ENCODE measurements at places on chromosomes 5 and 9.
A peak's percentile ranks its signal among the peaks of the same experiment; 100 is the strongest.

DNA sequence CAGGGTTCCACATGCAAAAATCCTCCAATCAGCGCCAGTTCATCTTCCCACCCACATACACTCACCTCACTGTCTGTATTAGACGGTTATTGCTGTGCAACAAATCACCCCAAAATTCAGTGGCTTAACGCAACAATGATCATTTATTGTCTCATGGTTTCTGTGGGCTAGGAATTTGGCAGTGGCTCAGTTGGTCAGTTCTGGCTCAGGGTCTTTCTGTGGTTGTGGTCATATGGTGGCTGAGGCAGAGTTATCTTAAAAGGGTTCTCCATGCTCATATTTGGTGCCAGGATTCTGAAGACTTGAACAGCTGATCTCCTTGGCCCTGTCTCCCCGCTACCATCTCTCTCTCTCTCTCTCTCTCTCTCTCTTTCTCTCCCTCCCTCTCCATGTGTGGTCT is 12.9 kb downstream of the ZNF618 start:
- no peak for DNase-seq

- no peak for DNase-seq
Observed at GRCh38 chr5:10652606-10653005, 88.7 kb downstream of the ANKRD33B start.

- DNase-seq = no peak
Observed at GRCh38 chr9:35158501-35159280, 3.1 kb upstream of the UNC13B start.

GRCh38 chr5:37799865-37800421 is 39.9 kb downstream of the GDNF start:
- DNase-seq = no peak

DNA sequence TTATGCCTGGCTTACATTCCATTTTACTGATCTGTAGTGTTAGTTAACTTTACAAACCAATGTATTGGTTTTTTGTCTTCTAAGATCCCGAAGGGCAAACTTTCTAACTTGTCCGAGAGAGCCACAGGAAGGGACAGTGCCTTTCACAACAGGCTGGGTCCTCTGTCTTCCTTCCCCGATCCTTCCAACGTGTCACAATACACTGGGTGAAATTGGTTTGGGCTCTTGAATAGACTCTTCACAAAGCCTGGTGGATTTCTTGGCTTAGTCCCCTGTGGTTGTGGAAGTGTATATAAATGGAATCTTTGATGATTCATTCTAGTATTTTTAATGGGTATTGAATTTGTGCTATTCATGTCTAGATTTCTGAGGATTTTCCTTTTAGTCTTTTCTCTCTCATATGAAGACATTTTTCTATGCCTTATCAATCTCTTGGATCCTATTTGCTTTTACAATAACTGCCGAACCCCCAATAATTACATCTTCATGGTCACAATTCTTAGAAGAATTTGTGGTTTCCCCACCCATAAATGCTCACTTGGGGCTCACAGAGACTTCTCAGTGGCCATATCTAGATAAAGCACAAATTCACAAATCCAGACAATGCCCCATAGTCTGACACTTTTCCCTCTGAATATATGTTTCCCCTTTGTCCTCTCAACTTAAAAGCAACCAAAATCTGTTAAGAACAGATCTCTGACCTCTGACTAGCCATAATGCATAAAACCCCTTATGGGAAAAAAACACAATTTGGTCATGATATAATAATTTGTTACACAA is 107.7 kb downstream of the MTRR start:
- no peak for DNase-seq

GRCh38 chr5:151820271-151820670 is 48.5 kb downstream of the G3BP1 start:
- DNase-seq = no peak

DNA sequence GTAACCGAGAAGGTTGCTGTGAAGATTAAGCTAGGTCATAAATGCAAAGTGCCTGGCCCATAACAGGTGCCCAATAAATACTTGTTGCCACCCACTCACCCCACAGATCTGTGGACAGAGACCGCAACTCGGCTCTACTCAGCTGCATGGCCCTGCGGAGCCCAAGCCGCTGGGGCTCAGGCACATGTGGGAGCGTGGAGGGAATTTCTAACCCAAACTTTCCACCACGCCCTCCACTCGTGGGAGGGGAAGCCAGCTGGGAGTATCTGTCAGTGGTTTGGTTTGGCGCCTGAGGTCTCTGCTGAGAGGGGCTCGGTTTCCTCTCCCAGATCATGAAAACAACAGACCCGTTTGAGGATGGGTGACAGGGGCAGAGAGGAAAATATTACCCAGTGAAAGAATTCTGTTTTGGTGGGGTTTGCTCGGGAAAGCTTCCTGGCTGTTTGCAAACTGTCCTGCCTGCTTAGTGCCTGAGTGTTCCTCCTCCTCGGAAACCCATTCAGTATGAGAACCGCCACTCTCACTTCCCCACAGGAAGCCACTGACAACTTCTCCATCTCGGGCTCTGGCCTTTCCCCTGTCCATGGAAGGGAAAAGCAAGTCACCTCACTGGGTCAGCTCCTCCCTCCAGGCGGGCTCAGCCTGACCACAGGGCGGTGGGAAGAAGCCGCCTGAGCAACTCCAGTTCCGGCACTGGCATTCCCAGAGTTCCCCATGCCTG is 60.1 kb downstream of the RGS3 start:
- peak; percentile 53 for DNase-seq

DNA sequence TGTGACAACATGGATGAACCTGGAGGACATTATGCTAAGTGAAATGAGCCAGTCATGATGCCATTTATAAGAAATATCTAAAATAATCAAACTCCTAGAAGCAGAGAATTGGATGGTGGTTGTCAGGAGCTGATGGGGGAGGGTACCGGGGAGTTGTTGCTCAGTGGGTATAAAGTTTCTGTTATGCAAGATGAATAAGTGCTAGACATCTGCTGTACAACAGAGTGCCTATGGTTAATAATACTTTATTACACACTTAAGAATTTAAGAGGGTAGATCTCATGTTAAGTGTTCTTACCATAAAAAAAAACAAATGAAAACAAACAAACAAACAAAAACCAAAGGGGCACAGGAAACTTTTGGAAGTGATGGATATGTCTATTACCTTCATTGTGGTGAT is 13.0 kb upstream of the CCDC69 start:
- no peak for DNase-seq

- DNase-seq = no peak
Observed at GRCh38 chr9:34615132-34615531, 3.2 kb upstream of the RPP25L start.

DNA sequence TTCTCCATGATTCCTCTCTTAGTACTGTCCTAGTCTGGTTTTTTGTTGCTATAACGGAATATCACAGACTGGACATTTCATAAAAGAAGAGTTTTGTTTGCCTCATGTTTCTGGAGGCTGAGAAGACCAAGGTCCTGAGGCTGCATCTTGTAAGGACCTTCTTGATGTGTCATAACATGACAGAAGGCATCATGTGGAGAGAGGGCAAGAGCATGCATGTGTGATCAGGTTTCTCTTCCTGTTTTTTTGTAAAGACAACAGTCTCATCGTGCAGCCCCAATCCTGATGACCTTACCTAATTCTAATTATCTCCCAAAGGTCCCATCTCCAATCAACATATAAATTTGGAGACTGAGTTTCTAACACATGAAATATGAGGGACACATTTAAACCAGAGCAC is 108.4 kb downstream of the MSX2 start:
- DNase-seq = no peak

- no peak for DNase-seq
Observed at GRCh38 chr9:30673132-30673531, 1711.3 kb upstream of the ACO1 start.

GRCh38 chr9:10899509-10899908 is 286.7 kb upstream of the PTPRD start:
- DNase-seq = no peak

- DNase-seq = no peak
Observed at GRCh38 chr5:64874753-64875152, 106.0 kb downstream of the CWC27 start.

DNA sequence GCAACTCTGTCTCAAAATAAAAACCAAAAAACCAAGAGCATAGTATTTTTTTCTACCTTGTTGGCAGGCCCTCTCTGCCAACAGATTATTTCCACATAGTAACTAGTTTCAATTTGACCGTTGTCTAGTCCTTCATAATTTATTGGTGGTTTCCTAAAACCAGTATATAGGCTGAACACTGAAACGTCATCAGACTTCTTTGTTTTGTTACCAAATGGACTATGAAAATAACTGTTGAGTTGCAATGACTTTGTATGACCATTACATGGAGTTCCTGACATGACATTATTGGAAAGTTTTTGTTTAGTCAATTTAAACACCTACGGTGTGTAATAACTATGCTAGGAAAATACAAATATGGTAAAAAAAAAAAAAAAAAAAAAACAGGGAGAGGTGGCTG is 1.7 kb downstream of the AGGF1 start:
- DNase-seq = no peak

DNA sequence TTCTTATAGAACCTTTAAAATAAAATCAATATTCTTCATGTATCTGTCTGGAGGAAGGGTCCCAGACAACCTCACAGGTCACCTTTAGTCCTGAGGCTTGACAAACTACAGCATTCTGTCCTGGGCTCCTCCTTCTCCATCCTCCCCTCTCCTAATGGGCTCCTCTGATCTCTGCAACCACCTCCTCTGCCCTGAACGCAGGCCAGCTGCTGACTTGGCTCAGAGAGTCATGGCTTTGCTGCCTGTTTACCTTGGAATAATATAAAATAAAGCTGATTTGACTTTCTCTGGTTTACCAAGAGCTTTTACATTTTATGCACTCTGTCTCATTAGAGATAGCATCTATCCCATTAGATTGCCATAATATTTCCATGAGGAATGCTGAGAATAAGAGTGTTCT is 159.4 kb downstream of the SEMA6A start:
- no peak for DNase-seq

DNA sequence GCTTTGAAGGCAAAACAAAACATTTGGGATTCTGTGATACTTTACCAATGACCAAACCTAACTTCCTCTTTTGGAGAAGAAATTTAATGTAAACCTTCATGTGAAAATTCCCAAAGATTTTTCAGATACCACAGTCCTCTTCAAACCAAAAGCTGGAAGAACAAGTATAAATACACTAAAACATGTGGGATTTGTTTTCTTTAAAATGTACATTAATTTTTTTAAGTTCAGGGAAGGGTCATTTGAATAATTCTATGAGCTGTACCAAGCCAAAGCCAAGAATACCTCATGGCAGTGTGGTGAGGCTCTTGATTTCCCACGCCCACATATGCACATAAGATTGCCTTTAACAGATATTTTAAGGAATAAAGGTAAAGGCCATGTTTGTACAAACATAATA is 28.4 kb upstream of the ITGA1 start:
- no peak for DNase-seq

GRCh38 chr5:55456216-55456895 is 78.4 kb downstream of the PLPP1 start:
- DNase-seq = no peak

DNA sequence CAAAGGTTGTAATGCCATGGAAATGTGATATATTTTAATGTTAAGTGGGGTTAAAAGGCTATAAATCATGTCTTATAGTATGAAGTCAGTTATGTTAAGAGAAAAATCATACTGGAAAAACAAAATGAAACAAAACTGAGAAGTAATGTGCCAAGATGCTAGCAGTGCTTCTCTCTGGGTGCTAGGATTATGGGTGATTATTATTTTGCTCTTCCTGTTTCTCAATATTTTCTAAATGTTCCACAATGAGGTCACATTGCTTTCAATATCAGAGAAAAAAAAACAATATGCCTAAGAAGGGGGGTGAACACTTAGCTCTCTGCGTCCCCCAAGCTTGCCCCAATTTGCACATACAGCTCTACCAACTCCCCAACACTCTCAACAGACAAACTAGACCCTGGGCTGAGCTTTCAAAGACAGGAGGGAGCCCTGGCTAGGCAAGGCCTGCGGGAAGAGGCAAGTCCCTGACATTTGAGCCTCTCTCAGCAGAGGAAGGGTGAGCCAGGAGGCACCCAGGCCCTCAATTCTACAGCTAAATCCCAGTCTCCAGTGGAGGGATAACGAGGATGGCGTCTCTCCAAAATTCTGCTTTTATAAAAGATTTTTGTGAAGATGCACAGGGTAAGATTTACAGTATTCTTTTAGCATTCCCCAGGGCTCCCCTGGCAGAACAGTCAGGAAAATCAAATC is 24.4 kb downstream of the WHRN start:
- no peak for DNase-seq

DNA sequence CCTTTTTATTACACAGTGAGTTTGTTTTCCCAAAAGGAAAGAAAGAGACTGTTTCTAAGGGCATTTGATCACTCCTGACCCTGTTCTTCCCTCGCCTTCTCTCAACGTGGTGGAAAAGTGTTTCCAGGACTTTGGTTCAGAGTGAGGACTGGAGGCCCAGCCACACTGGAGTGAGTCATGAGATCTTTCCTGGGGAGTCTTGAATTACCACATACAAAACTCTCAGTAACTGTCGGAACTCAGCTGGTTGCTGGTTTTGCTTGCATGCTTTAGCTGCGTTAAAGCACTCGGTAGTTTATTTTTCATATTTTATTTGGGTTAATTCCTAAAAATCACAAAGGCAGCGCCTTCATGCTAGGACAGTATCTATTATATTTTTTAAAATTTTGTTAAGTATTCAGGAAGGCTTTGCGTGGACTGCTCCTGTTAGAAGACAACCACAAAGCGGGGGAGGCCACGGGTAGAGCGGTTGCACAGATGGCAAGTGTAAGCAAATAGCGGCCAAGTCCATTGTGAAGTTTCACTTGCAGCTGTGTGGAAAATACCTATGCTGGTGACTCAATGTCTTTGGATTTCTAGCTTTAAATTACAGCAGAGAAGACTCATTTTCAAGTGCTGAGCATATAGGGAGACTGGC is 77.7 kb downstream of the ARSB start:
- no peak for DNase-seq

- peak; percentile 15 for DNase-seq
Observed at GRCh38 chr9:98256756-98257155, 1.3 kb upstream of the TBC1D2 start.

Data from activated CD4-positive, alpha-beta T cell treated with anti-CD3 and anti-CD28 coated beads, Interleukin-2, amount 50 U/mL, for 4 hours (primary cell).